ENCODE measurements at places on chromosomes 7 and 10. TPM values are rescaled to one million over a fixed set of nuclear protein-coding genes. Genes with fewer than 3 reads are reported as not detected.

Gene PDCD4
- 61.1 TPM for total RNA-seq

Gene SDK1
- total RNA-seq: 7.0 TPM

DNA sequence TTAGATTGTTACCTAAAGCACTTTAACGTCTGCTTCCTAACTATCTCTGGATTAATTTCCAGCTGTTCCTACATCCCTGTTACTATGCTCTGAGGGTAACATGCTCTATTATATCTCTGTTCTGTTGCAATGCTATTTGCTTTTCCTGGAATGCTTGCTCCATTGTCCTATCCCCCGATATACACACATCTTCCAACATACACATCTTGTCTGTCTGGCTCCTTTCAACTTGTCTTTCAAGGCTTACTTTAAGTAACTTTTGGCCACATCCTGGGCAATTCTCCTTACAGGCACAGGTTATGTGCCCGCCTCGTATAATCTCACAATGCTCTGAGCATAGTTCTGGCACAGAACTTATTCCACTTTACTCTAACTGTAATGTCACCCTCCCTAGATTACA lies 96.2 kb downstream of the CDK6 start:
- DNase-seq: no peak

GRCh38 chr7:129739427-129739826 lies 127.9 kb downstream of the NRF1 start:
- DNase-seq: no peak

- DNase-seq: no peak
Observed at GRCh38 chr7:12229046-12229445, 18.0 kb downstream of the TMEM106B start.

DNA sequence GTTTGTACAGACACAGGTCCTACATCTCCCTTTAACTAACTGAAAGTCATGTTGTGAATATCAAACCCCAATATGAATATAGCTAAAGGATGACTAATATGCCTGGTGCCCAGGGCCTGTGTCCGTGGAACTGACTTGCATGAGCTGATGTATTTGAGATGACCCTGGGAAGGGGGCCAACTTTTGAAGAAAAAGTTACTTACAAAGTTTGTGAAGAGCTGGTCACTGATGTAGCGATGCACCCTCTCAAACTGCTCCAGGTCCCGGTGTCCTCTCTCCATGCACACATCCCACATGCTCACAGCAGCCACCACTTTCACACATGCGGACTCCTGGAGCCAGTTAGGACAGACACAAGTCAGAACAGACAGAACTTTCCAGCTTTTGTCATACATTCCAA lies 106.2 kb downstream of the ABCC2 start:
- DNase-seq: no peak

GRCh38 chr7:17584822-17585221 lies 286.4 kb downstream of the AHR start:
- DNase-seq: no peak

DNA sequence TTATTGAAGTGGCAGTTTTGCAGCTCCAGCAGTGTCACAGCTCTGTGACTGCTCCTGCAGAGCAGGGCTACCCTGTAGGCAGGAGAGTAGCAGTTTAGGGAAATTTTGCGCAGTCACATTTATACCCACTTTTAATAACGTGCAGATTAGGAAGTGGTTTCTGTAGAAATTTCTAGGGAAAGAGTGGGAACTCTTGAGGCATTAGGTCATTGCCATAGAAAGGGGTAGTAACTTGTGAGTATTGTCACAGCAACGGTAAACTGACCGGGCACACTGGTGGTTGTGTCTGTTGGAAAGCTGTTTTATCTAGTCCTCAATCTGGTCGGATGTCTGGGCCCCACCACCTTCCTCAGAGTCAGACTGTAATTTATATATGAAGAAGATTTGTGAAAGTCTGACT lies 51.9 kb downstream of the CDC14C start:
- DNase-seq: no peak

- DNase-seq: no peak
Observed at GRCh38 chr10:72027498-72027897, 60.9 kb downstream of the SPOCK2 start.

- DNase-seq: no peak
Observed at GRCh38 chr10:96271016-96271815, at the start of gene BLNK. Gene BLNK (minus strand): TSS chr10:96271569. CDS start chr10:96271398, 171 bp downstream.

DNA sequence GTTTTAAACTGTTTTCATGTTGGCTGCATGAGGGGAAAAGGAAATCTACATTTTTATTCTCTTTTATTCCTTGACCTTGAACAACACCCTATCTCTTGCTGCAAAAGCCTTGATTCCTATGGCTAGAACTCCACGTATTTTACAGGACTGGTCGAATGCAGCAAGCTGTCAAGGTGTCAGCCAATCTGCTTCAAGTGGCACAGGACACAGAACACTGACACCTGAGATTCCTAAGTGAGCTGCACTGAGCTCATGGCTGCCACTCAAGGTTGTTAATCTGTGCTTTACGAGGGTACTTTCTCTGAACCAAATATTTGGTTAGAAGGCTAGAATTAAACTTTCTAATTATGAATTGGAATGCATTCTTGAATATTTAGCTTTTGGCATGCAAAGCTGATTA lies 349.7 kb upstream of the COBL start:
- no peak for DNase-seq

GRCh38 chr7:40311307-40311706 lies 176.5 kb downstream of the SUGCT start:
- DNase-seq: no peak

DNA sequence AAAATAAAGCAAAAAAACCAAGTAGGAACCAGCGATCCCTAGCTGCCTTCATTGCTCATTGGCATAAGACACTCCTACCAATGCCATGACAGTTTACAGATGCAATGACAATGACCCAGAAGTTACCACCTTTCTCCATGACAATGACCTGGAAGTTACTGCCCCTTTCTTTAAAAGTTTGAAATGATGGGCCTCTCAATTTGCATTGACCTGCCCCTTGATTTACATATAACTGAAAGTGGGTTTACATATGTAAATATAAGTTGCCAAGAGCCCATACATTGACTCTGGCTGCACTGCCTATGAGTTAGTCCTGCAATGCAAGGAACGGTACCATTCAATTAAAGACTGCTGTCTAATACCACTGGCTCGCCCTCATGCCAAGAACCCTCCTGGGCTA lies 240.7 kb upstream of the LRRN3 start:
- DNase-seq: no peak

DNA sequence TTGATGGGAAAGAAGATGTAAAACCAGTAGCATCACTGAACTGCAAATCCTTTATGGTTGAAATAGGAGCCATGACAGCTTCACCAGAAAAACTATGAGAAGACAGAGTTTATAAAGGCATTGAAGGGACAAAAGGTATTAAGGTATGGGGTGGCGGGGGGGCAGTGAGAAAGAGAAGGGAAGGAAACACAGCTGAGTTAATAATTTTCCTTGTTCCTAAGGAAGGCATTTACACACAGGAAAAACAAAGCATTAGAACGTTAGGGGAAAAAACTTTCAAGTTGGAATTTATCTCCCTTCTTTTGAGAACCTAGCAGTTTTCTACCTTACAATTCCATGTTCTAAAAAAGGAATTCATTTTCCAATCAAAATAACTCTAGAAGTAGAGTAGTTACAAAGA lies 4.4 kb downstream of the LARP4B start:
- DNase-seq: no peak

Data from occipital lobe (tissue), 3 donors.